ENCODE measurements at places on chromosomes 16 and 17.

GRCh38 chr17:6994666-6995256 is 1.1 kb upstream of the ALOX12 start:
- DNase-seq, result no peak

DNA sequence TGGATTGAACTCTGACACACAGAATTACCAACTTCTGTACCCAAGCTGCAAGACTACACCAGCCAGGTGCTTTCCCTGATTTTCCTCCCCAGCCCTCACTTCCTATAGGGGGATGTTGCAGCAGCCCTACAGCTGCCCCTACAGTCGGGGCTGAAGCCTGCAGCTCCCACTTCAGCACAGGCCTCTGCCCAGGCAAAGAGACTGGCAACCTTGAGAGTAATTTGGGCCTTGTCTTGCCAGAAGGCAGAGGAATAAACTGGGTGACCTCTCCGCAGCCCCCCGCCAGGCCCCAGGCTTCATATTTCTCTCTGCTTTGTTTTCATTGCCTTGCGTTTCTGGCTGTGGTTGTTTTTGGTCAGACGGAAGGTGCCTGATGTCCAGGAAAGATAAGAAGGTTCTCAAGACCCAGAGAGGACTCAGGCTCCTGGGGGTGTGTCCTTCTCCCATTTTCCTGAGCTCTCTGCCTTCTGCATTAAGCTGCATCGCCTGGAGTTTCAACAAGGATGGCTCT is 32.0 kb downstream of the SLC6A4 start:
- DNase-seq, result peak; percentile 21

DNA sequence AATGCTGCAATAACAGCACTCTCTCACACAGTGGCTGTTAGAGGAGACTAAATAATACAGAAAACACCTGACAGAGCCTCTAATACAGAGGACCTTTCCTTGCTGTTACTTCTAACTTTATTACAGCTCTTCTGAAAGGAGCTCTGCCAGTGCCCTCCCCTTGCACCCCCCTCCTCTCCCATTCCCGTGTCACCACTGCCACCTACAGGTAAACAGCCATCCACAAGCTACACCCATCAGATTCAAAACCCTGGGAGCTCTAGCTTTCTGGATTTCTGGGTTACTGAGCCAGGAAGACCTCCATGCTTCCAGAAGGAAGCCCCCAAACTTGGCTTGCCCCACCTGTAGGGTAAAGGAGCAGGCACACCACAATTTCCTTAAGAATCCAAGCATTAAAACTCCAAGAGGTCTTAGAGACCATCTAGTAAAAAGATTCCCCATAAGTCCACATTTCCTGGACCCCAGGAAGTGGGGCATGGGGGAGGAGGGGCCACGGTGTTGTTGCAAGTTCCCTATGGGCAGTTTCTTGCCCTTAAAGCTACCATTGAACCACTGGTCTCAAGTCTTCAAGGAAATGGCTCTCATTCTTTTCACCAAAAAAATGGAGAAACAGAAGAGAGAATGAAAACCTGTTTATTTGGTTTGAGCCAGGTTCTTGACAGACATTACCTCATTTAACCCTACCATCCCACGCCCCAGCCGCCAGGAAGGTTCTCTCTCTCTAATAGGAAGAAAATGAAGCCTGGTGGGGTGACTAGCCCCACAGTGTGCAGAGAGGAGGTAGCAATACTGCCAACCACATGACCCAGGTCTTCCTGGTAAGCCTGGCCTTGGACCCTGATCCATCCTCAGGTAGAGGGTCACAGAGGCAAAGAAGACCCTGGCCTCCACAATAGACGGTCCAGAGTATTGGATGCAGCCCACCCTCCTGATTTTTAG is 52.8 kb downstream of the TOM1L2 start:
- no peak for DNase-seq

DNA sequence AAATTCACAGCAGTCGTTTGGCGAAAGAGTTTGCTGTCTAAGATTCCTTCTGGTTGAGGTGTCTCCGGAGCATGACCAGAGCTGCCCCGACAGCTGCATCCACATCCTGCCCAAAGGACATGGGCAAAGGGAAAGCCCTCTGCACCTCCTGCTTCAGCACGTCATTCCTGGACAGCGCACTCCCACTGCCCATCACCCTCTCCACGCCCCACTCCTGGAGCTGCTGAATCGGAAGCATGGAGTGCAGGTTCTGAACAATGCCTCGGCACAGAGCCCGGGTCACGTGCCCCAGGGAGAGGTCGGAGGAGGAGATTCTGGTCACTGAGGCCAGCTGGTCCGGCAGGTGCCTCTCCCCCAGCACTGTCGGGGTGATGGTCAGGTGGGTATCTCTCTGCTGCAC is 1.3 kb upstream of the TRPV1 start:
- DNase-seq, result no peak

DNA sequence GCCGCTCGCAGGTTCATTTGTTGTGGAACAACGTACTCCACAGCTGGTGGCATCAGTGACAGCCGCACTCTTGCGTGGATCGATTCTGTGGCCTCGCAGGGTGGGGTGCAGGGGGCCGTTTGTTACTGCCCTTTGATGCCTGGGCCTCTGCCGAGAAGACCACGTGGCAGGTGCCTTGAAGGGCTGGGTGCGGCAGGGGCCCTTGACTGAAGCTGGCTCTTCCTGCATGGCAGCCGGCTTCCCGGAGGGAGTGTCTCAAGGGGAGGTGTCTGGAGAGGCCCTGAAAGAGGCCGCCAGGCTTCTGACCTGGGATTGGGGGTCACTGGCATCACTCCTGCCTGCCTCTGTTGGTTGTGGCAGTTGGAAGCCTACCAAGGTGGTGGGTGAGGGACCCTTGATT is 43.8 kb downstream of the TBCD start:
- DNase-seq, result no peak

GRCh38 chr17:1031711-1032110 is 34.8 kb downstream of the TIMM22 start:
- DNase-seq, result peak; percentile 73

DNA sequence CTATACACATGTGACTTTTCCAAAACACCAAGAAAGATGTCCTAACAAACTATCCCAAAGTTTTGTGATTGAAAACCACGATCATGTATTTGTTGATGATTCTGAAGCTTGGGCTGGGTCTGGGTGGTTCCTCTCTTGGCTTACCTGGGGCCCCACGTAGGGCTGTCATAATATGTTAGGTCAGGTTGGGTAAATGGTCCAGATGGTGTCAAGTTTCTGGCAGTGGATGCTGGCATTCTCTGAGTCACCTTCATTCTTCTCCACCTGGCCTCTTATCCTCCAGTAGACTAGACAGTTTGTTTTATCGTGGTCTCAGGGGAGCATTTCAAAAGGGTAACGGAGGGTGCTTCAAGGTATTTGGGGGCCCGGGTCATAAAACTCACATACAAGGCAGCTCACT is 39.4 kb downstream of the SYCE1L start:
- no peak for DNase-seq

DNA sequence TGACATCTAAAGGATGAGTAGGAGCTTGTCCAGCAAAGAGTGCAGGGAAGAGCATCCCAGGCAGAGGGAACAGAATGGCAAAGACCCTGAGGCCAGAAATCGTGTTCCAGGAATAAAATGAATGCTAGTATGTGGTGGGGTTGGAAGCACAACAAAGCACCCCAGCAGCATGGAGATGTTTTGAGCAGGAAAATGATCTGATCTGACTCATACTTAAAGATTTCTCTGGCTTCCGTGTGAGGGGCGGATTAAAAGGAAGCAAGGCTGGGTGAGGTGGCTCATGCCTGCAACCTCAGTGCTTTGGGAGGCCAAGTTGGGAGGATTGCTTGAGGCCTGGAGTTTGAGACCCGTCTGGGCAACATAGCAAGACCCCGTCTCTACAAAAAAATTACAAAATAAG is 2.3 kb downstream of the SLC5A11 start:
- DNase-seq, result no peak

GRCh38 chr17:17376362-17376761 is 73.2 kb downstream of the NT5M start:
- DNase-seq, result no peak

- DNase-seq, result no peak
These were observed 1.0 kb downstream of the TELO2 start for GRCh38 chr16:1494129-1494640.

- no peak for DNase-seq
These were observed 132.7 kb downstream of the MAP2K6 start for GRCh38 chr17:69547230-69547629.
